ENCODE measurements at places on chromosomes 5 and 9.

DNA sequence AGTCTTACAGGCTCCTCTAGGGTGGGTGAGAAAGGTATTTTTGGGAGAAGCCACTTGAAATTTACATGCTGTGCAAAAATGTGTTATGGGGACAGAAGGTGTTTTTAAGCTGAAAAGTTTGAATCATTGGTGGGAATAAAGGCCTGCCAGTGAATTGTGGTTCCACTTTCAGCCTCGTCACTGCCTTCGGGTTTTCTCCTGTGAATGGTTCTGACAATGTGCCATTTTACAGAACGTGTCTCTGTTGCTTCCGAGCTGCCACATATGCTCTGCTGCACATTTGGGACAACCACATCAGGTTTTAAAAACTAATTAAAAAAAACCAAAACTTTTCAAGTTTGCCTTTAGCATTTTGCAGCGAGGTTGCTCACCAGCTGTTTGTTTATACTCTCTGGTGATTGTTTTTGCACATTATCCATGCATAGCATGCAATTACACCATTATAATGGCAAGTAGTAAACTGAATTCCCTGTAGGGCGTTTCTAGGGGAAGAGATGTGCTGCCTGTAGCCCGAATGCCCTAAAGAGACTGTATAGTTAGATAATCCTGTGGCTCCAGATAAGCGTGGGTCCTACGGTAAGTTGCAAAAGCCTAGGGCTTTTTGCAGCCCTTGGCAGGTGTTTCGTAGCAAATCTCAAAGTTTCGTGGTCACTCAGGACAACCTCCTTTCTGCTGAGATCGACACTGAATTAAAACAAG, 40.1 kb upstream of the SUB1 start:
- no peak for DNase-seq

DNA sequence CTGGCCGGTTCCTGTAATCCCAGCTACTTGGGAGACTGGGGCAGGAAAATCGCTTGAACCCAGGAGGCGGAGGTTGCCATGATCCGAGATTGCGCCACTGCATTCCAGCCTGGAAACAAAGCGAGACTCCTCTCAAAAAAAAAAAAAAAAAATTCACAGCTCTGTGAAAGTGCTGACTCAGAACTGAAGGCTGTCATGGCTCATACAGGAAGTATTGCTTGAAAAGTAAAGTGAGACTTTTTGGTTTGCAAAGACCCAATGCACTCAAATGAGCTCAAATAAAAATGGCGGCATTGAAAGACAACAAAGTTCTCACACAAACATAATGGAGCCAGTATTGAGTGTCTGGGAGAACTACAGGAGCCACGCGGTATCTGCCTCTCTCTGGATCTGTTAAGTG, 202.1 kb downstream of the FBXL7 start:
- DNase-seq = peak; percentile 38

DNA sequence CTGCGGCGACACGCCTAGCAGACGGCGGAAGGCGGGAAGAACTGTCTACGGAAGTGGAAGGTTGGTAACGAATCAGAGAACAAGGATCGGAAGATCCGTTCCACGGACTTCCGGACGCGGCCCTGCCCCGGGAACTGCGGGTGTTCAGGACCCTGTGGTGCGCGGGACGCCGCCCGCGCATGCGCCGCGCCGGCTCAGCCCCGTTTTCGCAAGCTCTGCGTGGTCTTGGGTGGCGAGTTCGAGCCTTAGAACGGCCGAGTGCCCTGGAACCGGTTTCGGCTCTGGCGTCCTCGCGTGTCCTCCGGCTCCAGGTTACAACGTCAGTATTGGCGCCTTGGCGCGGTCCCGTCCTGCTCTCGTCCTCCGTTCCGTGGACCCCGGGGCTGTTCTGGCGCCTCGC, 515 bp upstream of the RNU6ATAC start:
- DNase-seq = no peak

DNA sequence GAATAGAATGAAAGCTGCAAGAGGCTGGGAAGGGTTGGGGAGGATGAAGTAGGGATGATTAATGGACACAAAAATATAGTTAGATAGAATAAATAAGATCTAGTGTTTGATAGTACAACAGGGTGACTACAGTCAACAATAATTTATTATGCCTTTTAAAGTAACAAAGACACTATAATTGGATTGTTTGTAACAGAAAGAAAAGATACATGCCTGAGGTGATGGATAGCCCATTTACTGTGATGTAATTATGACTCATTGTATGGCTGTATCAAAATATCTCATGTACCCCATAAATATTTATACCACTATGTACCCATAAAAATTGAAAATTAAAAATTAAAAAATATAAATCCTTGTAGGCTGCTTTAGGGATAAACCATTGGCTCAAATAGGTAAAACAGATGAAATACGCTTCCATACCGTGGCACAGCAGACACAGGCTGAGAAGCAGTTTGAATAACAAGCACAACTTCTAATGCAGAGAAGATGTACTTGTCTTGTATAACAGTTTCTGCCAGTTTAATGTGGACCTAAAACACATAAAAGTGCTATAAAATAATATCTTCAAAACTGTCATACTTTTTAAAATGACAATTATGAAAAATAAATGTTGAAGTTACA, 34.9 kb downstream of the APBA1 start:
- DNase-seq = no peak

- DNase-seq = no peak
Observed at GRCh38 chr5:140166911-140167310, 8.1 kb upstream of the CYSTM1 start.

GRCh38 chr5:175597718-175598117, 60.2 kb upstream of the HRH2 start:
- DNase-seq = no peak

DNA sequence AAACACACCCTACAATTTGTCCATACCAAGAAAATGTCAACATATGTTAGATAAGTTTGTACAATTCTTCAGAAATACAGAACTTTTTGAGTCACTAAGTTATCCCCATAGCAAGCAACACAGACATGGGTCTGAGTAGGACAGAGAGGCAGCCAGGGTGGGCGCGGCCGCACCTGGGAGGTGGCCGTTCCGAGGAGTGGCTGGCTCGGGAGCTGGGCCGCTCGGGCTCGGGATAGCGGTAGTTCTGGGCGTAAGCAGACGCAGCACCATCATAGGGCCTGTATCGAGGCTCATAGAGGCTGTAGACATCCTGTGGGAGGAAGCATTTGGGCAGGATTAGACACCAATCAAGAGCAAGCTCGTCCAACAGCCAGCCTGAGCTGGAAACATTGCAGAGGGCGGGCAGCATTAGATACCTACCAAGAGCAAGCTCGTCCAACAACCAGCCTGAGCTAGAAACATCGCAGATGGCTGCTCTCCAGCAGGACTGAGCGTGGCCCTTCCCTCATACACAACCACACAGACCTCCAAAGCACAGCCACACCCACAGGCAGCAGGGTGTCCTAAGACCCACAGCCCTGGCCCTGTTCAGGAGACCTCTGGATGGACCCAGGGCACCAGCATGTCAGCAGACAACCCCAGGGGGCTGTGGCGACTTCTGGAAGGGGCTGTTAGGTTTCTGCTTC, 10.9 kb downstream of the SEC16A start:
- no peak for DNase-seq

GRCh38 chr9:109640580-109641371, 139.2 kb upstream of the PALM2AKAP2 start:
- DNase-seq = peak; percentile 39

DNA sequence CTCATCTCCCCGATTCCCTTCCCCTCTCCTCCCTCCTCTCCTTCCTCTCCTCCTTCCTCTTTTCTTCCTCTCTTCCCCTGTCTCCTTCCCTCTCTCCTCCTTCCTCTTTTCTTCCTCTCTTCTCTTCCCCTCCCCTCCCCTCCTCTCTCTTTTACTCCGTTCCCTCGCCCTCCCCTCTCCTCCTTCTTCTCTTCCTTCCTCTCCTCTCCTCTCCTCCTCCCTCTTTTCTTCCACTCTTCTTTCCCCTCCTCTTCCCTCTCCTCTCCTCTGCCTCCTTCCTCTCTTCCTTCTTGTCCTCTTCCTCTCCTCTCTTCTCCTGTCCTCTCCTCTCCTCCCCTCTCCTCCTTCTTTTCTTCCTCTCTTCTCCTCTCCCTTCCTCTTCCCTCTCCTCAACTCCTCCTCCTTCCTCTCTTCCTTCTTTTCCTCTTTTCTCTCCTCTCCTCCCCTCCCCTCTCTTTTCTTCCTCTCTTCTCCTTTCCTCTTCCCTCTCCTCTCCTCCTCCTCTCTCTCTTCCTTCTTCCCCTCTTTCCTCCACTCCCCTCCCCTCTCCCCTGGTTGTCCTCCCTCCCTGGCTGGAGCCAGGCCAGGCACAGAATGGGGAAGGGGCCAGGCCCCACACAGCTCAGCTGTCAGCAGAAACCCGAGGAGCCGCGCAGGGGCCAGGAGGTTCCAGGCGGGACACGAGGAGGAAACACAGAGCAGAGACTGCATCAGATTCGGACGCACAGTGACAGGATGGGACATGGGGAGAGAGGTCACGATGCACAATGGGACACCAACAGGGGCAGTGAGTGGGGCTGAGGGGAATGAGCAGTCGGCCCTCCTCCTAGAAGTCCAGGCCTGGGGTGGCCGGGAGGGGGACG, 48.0 kb downstream of the CAMK2A start:
- DNase-seq = no peak

DNA sequence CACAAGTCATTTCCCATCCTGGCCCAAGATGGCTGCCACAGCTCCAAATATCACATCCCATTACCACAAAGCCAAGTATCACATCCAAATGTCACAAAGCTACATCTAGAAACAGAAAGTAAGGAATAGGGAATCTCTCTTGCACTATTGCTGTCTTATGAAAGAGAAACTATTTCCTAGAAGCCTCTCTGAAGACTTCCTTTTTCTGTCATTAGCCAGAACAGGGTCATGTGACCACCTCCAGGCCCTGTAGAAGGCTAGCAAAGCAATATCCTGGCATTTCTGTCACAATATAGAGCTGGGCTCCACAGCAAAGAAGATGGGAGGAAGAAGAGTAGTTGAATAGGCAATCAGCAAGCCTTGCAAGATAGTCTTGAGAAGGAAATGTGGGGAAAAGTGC, 99.2 kb downstream of the SH3TC2 start:
- no peak for DNase-seq

DNA sequence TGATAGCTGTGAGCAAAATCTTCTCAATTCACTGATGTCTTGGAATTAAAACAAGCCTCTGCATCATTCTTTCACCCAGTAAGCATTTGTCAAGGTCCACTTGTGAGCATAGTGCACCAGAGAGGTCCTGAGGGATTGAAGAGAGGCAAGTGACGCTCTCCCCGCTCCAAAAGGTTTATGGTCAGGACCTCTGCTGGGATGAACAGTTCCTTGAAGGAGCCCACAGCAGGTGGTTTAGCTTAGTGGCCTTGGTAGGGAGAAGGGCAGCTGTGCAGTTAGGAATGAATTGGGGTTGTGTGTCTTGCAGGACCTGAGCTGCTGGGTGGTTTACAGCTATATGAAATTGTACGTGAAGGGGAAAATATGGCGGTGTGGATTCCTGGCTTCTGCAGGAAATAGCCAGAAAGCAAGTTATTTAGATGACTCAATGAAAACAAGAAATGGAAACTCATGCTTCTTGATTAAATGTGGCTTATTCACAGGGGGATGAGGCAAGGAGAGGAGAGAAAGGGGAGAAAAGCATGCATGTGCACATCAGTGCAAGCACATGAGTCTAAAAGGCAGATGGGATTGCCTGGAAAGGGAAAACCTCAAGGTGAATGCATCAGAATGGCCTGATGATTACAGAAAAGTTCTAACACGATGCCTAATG, 42.0 kb downstream of the SUB1 start:
- no peak for DNase-seq

DNA sequence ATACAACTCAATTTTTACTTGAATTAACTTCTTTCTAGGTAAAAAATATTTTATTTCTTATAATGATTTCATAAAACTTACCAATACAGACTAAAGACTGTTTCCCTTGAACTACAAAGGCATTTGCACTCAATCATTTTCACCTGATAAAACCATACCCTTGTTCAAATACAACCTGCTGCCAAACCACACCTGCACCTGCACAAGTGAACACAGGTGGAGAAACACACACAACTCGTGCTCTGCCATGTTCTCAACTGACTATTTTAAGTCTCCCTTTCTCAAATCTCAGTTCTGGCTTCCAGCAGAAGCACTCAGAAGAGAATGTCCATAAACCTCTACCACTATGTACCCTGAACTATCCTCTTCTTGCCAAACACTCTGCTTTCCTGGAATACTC, 1892.1 kb downstream of the MAT2B start:
- no peak for DNase-seq

DNA sequence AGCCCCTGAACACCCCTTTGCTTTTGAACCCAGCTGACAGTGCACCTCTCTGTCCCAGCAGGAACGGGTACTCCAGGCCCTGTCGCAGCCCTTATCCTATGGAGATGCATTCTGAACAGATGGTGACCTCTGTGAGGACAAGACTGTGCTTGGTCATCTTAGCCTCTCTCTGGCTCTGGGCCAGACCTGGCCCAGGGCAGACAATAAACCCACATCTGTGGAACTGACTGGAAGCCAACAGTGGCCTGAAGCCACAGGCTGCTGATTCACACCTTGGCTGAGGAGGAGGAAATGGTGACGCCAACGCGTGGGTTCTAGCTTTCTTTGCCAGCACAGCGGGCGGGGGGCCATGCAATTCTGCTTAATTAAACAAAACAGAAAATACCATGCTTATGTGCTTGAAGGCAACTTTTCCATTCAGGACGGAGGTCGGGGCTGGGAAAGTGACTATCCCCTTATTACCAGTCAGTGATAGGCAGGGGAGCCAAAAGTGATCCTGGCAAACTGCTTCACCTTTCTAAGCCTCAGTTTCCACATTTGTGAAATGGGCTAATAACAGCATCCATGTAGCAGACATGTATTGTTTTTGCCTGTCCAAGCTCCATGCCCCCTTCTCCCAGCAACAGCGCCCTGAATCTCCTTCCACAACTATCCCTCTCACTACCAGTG, 10.8 kb downstream of the SH3PXD2B start:
- peak; percentile 93 for DNase-seq

DNA sequence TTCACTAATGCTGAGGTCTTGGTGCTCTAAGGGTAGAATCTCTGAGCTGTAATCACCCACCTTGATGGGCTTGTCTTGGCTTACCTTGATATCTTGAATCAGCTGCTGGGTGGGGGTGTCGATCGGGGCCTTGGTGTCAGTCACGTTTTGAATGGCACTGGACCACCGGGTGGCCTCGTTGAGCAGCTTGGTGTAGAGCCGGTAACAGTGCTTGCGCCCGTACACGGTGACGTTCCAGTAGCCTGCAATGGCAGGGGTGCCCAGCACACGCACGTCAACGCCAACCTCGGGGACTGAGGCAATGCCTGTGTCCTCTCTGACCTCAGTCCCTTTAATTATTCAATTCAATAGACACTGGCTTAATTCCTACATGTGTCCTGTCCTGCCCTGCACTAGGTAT, 63.1 kb upstream of the RETREG1 start:
- DNase-seq = no peak

- no peak for DNase-seq
Observed at GRCh38 chr5:109718632-109719031, 28.9 kb downstream of the MAN2A1 start.

GRCh38 chr5:142176255-142176654, 67.7 kb downstream of the NDFIP1 start:
- no peak for DNase-seq
